ENCODE measurements at places on chromosomes 2 and 18.

DNA sequence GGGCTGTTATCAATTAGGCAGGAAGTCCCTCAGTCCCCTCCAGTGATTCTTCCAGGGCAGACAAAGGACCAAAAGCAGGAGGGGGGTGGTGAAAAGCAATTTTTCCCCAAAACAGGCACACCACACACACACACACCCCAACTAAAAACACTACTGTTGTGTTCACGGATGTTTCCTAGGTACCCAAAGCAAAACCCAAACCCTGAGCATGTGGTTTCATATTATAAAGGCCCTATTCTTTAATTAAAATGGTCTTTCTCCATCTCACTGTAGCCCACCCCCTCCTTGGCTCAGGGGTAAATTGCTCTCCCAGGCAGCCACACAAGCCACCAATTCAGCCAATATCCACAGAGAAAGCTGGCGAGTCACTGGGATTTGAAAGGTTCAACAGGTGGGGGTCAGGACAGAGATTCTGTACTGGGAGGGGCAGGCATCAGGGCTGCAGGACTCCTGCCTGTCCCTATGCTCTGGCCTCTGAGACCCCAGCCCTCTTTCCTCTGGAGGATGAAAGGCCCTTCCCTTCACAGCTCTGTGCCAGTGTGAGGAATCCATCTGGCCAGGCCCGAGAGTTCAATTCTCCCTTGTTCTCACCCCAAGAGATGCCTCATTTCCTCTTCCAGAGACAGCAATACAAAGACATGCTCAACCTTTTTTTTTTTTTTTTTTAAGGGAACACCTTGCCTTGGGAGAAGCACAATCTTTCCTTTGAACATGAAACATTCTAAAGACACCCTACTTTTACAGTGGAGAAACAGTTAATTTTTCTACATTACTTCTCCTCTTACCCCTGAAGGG lies 43.6 kb downstream of the SPRED2 start:
- DNase-seq, result no peak

- no peak for DNase-seq
Measured at GRCh38 chr2:121128741-121129659, 156.0 kb downstream of the TFCP2L1 start.

- no peak for DNase-seq
Measured at GRCh38 chr2:41775366-41776025, 272.3 kb upstream of the PKDCC start.

GRCh38 chr2:149465873-149466272 lies 121.7 kb downstream of the MMADHC start:
- no peak for DNase-seq

DNA sequence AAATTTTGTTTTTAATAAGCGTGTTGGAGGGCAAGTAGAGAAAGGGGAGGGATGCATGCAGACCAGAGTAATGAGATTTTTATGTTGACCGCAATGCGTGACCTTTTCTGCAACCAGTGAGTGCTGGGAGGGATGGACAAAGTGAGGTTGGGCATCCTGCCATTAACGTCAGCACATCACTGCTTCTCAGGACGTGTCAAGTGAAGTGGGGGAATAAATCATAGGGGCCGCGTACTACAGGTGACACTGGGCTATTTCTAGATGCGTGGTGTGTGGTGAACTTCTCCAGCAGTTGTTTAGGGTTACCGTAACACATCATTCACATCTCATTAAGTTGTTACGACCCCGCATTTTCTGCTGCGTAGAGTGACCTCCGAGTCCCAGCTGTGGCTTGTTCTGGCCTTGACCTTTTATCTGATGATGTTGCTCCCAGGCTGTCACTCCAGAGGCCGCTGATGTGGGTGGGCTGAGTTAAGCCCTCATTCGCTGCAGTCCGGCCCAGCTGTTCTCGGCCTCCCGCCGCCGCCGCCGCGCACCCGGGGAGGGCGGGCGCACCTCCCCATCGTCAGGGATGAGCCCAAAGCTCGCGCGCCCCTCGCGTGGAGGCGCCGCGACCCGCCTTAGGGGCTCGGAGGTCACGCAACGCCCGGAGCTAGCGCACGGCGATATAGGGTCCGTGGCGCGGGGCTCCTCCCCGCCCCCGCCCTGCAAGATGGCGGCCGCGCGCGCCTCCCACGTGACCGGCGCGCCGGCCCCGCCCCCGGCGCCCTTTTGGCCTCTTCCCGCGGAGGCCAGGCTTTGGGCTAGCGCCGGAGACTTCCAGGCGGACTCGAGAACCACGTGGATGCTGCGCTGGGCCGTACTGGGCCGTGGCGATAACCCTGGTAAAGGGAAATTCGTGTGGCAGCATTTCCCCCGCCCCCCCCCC lies 3.5 kb downstream of the ZCCHC2 start:
- peak; percentile 59 for DNase-seq

GRCh38 chr2:187580462-187581124 lies 26.4 kb upstream of the TFPI start:
- no peak for DNase-seq
